ENCODE measurements at places on chromosomes 1 and 21.
A peak's percentile ranks its signal among the peaks of the same experiment; 100 is the strongest.

GRCh38 chr1:220680085-220680687 is 10.0 kb upstream of the C1orf115 start:
- no peak for DNase-seq

GRCh38 chr1:206470692-206471414 is 577 bp downstream of the IKBKE start:
- DNase-seq, result peak; percentile 34

DNA sequence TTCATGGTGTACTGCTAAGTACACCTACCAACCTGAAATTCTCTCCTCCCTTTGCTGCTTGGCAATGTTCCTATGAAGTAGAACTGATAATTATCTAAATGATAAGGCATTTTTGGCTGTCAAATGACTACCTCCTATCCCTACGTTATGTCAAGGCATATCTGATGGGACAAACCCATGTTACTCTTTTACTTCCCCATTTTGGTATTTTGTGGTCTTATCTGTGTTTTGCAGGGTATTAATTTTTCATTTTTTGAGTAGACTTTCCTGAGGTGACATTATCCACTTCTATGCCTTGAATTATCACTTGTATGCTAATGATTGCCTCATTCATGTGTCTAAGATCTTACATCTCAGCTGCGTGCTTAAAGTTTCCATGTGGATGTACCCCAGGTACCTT is 499.6 kb upstream of the B3GALT2 start:
- no peak for DNase-seq

DNA sequence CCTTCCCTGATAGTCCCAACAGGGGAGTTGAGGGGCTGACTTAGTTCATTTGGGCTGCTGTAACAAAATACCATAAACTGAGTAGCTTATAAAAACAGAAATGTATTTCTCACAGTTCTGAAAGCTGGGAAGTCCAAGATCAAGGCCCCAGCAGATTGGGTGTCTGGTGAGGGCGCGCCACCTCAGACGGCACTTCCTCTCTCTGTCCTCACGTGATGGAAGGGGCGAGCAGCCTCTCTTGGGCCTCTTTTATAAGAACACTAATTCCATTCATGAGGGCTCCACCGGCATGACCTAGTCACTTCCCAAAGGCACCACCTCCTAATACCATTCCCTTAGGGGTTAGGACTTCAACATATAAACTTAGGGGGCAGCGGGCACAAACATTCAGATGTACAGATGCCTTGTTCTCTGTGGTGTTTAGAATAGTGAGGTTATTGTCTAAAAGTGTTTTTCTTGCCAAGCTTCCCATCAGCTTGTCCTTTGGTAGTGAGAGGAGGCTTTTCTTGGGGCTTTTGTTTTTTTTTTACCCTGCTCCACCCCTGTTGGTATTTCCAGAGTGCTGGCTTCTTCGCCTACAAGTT is 20.3 kb downstream of the NIPAL3 start:
- DNase-seq, result no peak

GRCh38 chr1:56216218-56216617 is 363.1 kb downstream of the PLPP3 start:
- no peak for DNase-seq

DNA sequence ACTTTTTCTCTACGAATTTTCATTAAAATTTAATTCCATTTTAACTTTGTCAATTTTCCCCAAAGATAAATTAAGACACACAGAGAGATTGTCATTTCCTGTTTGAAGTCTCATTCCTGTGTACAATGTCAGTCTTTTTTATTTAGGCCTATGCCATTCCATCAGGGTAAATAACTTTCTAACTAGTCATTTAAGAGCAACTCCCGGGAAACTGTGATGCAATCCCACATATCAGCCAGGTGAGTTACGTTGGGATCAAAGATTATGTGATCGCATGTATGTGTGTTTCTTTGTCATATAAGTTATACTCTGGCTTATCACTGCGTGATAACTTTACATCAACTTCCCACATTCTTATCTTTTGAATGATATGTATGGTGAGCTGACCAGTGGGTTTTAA is 86.1 kb upstream of the S1PR1 start:
- DNase-seq, result no peak

GRCh38 chr21:34091607-34092006 is 18.2 kb downstream of the MRPS6 start:
- no peak for DNase-seq

GRCh38 chr1:43440358-43440757 is 13.4 kb downstream of the HYI start:
- no peak for DNase-seq

- DNase-seq, result no peak
Measured at GRCh38 chr1:112708002-112708448, 1.1 kb upstream of the RHOC start.

DNA sequence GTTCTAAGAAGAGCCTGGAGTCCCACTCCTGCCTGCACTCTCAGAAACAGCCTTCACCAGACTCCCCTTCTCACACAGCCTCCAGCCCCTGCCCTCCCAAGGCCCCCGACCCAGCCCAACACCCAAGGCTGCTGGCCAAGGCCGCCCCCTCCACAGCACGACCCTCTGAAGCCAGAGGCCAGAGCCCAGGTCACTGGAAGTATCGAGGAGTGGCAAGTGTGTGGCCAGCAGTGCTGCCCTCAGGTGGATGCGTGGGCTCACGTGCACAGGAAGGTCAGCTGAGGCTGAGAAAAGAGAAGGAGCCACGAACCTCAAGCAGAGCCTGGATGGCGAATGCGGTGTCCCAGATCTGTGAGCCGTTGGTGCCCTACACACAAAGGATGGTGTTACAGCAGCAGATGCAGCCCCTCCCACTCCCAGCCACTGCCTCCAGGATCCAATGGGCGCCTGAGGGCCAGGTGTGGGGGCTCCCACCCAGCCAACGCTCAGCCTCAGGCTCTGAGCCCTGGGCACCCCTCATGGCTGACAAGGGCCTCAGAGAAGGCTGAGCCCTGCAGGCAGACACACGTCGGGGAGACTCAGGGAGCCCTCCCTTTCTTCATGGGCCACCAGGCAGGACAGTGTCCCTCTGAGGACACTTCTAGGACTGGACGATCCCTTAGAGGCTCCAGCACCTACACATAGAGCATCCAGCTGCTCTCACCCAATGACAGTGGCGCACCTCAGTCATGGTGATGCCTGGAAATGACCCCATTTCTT is 18.0 kb downstream of the LSS start:
- DNase-seq, result no peak

DNA sequence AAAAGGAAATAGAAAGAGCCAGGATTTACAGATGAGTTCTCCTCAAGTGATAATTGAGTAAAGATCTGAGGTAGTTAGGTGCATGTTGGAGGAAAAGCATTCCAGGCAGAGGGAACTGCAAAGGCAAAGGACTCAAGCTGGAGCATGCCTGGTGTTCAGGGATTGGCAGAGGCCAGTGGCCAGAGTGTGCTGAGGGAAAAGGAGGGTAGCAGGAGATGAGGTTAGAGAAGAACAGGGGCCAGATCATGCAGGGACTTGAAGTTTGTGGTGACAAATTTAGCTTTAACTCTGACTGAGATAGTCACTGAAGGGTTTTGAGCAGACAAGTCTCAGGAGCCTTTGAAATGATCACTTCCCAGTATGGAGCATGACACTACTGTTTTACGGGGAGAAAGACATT is 19.0 kb upstream of the GTF2B start:
- no peak for DNase-seq

GRCh38 chr1:22037520-22037919 is 15.0 kb upstream of the CDC42 start:
- no peak for DNase-seq

DNA sequence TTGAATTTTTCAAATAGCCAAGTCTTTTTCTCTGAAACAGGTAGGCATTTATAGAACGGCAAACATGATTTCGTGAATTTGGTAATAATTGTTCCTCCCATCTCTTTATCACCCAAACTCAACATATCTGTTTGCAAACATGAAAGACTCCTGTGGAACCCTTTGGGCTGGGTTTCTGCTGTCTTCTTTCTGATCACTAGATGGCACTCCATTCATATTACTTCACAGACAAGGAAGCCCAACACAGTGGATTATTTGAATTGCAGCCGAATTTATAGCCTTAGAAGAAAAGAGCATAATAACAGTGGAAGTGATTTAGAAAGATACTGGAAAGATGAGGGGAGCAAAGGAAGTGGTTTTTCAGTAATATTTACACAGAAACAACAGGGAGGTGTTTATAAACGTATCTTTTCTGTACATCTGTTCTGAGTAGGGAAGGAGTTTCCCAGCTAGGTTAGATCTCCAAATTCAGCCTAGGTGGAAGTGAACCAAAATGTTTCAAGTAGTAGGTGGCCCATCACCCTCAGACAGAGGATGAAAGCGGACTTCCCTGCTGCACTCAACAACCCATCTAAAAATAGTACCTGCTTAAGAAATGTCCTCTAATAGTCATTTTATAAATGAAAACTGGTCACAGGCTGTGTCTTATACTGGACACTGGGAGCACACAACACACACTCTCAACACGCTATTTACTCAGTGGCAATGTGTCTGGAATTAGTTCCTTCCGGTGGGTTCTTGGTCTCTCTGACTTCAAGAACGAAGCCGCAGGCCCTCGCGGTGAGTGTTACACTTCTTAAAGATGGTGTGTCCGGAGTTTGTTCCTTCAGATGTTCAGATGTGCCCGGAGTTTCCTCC is 67.6 kb downstream of the MAP3K21 start:
- DNase-seq, result no peak

DNA sequence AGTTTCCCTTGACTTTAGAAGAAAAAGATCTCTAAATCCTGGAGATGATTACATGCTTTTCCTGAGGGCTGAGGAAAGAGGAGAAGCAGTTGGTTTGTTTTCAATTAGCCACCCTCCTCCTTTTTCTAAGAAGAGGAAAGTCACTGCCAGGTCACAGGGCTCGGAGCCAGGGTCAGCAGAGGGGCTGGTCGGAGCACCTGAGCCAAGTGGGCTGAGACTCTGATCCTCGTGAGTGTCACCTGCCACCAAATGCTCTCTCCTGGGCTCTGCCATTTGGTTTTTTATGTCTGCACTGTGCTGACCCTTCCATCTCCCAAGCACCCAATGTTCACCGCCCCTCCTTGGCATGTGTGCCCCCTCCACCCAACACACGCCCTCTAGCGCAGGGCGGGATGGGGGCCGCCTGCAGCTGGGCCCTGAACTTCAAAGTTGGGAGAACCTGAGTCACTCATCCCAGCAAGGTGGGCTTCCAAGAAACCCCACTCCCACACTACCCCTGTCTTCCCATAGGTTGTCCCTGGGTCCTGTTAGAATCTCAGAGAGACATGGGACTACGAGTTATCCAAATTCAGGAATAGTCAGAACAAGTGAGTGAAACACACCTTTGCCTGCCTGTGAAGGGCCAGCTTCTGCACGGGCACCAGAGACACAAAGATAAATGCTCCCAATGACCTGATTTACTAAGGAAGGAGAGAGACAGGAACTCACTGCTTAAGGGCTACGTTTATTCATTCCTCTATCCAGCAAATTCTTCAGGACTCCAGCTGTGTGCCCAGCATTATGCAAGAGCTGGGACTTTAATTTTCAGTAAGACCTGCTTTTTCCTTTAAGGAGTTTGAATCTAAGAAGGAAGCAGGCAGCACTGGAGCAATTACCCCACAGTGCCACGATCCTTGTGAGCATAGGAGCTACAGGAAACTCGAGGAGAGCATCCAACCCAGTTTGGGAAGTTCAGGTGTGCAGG is 127.5 kb downstream of the RHOU start:
- DNase-seq, result no peak

Data from activated T-helper 1 cell treated with Interleukin-2 at 50 U/mL for 16 hours (primary cell).